Myometrial cell (primary cell): ENCODE measurements at places on chromosomes 4 and X. TPM values are rescaled to one million over a fixed set of nuclear protein-coding genes. Genes with fewer than 3 reads are reported as not detected.

Gene ZCCHC18
- under 0.01 and 0.18 TPM in 2 replicates for total RNA-seq

Gene RENBP
- 0.53 and 2.3 TPM in 2 replicates for total RNA-seq

Gene SPRY1
- 7.8 and 9.9 TPM in 2 replicates for total RNA-seq

Gene GRIPAP1
- total RNA-seq = 11.3 and 19.0 TPM in 2 replicates

Gene ARR3
- total RNA-seq = not detected in 2 replicates

Gene PRR32
- not detected in 2 replicates for total RNA-seq

Gene PLA2G12A
- total RNA-seq = 12.8 and 13.5 TPM in 2 replicates

Gene RAB33A
- total RNA-seq = 4.8 and 8.1 TPM in 2 replicates

Gene RS1
- not detected in 2 replicates for total RNA-seq

Gene HS6ST2
- total RNA-seq = under 0.01 TPM in 1 of 2 replicates, not detected in the other

Gene HELT
- not detected in 2 replicates for total RNA-seq

Gene DNAAF6
- not detected in 2 replicates for total RNA-seq

Gene LONRF3
- total RNA-seq = 0.29 TPM in 1 of 2 replicates, not detected in the other

Gene LGI2
- total RNA-seq = not detected in 2 replicates

Gene DCHS2
- not detected in 2 replicates for total RNA-seq

Gene ARHGAP36
- not detected in 2 replicates for total RNA-seq

Gene TBCK
- total RNA-seq = 22.8 and 27.5 TPM in 2 replicates

Gene CT55
- total RNA-seq = not detected in 2 replicates
